Activated T-cell treated with anti-CD3 and anti-CD28 coated beads for 24 hours (primary cell): ENCODE measurements at places on chromosomes 1 and 21.
A peak's percentile ranks its signal among the peaks of the same experiment; 100 is the strongest.

- DNase-seq, result no peak
These were observed 11.9 kb upstream of the KPRP start for GRCh38 chr1:152745765-152746444.

DNA sequence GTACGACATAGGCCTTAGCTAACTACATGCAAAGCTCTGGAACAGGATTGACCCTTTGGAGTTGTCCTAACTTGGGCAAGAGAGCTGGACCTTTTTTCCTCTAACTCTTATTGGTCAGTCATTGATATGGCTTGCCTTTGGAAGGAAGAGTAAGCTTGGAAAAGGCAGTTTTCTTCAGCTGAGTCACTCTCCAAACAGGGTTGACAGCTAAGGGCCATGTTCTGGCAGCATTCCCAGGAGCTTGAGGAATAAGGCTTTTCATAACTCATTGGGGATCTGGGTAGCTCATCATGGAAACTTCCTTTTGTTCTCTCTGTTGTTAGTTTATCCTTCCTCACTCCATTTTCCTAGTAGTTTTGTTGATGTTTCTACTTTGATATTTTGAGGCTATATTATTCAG lies 14.5 kb upstream of the ERRFI1 start:
- DNase-seq, result no peak

- no peak for DNase-seq
These were observed 17.7 kb downstream of the OSBPL9 start for GRCh38 chr1:51634618-51635017.

- DNase-seq, result peak; percentile 11
These were observed 760 bp upstream of the NPHP4 start for GRCh38 chr1:5992814-5993555.

GRCh38 chr1:29470087-29470787 lies 233.9 kb downstream of the PTPRU start:
- no peak for DNase-seq
